ENCODE measurements at places on chromosomes 7 and 10.

DNA sequence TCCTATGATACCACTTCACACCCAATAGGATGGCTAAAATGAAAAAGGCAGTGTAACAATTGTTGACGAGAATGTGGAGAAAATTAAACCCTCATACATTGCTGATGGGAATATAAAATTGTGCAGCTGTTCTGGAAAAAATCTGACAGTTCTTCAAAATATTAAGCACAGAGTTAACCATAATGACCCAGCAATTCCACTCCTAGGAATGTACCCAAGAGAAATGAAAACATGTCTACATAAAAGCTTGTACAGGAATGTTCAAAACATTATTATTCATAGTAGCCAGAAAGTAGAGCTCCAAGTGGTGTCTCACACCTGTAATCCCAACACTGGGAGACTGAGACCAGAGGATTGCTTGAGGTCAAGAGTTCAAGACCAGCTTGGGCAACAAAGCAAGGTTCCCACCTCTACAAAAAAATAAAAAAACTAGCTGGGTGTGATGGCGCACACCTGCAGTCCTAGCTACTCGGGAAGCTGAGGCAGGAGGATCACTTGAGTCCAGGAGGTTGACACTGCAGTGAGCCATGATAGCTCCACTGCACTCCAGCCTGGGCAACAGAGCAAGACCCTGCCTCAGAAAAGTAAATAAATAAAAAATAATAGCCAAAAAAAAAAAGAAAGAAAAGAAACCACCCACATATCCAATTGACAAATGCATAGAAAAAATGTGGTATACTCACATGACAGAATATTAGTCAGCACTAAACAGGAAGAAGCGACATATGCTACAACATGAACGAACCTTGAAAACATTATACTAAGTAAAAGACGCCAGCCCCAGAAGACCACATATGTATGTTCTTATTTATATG lies 5.0 kb downstream of the RHEB start:
- no peak for DNase-seq

DNA sequence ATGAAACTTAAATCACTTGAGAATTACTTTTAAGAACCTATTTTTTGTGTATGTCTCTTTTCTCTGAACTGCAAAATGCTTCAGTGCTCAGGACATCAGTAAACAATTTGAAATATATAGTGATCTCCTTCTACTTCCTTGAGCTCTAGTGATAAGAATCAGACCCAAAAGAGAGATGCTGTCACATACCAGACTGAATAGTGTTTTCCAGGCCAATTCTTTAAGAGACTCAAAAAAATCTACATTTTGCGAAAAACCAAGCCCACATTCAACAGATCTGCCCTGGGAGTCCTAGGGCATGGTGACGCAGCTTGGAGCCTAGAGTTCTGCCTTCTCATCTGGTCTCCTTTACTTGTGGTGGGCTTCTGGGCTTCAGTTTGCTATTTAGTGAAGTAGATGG lies 72.1 kb upstream of the SLC13A1 start:
- DNase-seq, result no peak

- DNase-seq, result no peak
These were observed 293.4 kb downstream of the GFRA1 start for GRCh38 chr10:115979576-115979975.

DNA sequence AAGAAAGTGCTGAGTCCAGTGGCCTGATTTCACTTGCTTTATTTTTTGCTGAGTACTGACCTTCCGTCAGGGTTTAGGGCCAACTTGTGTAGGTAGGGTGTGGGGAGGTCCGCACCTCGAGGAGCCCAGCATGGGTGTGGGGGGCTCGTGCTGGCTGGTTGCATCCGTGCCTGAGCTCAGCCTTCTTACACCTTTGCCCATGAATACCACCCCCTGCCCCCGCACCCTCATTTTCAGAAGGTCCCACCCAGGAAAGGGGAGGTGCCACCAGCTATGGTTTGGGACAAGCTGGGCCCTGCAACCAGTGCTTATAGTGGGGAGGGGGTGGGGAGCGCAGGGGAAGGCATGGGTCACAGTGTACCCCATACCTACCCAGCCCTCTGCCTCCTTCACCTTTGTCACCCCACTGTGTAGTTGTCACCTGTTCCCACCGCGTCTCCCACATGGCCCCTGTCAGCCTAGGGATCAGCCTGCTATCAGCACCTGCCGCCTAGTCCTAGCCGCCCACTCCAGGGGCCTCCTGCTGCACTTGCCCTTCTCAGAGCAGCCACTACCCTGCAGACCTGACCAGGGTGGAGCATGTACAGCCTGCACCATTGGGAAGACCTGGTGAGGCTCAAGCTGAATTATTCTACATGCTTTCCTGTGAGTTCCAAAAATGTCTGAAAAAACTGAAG lies 146.2 kb upstream of the RET start:
- no peak for DNase-seq

GRCh38 chr10:77756319-77757232 lies 119.0 kb upstream of the KCNMA1 start:
- no peak for DNase-seq

GRCh38 chr10:3433131-3433530 lies 260.5 kb upstream of the PITRM1 start:
- DNase-seq, result no peak

- no peak for DNase-seq
These were observed 1.7 kb downstream of the SDK1 start for GRCh38 chr7:3302681-3303320.

DNA sequence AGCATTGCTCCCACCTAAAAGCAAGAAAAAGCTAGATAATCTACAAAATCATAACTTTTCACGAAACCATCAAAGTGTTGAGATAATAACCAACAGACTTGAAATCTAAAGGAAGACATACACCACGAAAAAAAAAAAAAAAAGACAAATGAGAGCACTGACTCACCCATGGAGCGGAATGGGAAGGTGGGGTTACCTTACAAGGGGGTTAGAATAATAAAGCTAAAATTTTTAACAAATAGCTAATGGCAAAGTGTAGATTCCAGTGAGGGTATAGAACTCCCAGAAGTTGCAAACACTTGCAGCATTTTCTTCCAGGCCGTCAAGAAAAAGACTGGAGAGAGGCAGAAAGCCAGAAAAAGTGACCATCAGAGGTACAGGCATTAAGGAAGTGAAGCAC lies 27.2 kb downstream of the IPMK start:
- no peak for DNase-seq

GRCh38 chr7:47089461-47089860 lies 492.4 kb downstream of the TNS3 start:
- no peak for DNase-seq

DNA sequence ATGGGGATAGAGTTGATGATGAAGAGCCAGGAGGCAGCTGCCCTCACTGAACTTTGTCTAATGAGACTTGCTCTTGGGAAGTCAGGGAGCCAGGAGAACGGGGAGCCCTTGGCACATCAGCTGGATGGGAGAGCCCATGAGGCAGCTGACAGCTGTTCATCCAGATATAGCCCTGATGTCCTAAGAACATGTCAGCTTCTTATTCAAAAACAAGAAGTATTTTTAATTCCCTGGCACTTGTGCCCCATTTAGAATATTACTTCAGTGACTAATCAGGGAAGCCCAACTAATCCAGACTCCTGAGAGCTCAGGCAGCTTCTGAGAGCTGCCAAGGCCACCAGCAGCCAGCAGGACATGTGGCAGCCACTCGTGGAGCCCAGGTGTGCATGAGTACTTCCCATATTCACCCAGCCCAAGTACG lies 363.4 kb downstream of the GRID1 start:
- DNase-seq, result no peak

- no peak for DNase-seq
These were observed 853.9 kb downstream of the SORCS1 start for GRCh38 chr10:106310596-106310995.

- DNase-seq, result no peak
These were observed 17.1 kb downstream of the UBE2D1 start for GRCh38 chr10:58351616-58352578.

DNA sequence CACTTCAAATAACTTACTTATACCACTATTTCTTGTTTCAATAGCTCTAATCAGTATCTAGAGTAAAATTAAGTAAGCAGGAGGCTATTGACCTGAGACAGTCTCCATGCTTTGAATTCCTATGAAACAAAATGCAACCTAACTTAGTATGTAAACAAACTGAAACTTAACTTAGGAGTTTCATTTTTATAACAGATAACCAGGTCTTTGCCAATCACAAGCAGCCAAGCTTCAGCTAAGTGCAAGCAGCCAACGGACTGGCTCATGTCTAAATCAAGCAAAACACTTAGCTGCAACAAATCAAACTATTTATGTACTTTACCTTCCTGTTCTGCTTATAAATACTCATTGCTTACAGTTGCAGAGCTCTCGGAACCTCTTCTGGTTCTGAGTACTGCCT lies 4.4 kb upstream of the GSTK1 start:
- no peak for DNase-seq

GRCh38 chr10:115558252-115558651 lies 465.1 kb downstream of the ATRNL1 start:
- no peak for DNase-seq

GRCh38 chr10:117955176-117955575 lies 91.6 kb downstream of the RAB11FIP2 start:
- no peak for DNase-seq

DNA sequence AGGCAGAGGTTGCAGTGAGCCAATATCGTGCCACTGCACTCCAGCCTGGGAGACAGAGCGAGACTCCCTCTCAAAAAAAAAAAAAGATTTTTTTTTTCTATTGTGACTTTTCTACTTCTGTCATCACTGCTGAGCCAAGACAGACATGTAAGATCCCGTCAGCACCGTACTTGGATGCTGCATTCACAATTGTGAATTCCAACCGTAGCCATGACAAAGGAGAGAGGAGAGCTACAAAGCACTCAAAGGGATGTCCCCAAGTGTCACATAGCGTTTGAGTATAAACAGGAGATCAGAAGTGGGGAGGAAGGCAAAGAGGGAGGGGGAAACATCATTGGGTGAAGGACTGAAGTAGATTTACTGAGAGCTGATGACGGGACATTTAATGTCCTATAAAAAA lies 144.2 kb downstream of the PRPF18 start:
- DNase-seq, result no peak

DNA sequence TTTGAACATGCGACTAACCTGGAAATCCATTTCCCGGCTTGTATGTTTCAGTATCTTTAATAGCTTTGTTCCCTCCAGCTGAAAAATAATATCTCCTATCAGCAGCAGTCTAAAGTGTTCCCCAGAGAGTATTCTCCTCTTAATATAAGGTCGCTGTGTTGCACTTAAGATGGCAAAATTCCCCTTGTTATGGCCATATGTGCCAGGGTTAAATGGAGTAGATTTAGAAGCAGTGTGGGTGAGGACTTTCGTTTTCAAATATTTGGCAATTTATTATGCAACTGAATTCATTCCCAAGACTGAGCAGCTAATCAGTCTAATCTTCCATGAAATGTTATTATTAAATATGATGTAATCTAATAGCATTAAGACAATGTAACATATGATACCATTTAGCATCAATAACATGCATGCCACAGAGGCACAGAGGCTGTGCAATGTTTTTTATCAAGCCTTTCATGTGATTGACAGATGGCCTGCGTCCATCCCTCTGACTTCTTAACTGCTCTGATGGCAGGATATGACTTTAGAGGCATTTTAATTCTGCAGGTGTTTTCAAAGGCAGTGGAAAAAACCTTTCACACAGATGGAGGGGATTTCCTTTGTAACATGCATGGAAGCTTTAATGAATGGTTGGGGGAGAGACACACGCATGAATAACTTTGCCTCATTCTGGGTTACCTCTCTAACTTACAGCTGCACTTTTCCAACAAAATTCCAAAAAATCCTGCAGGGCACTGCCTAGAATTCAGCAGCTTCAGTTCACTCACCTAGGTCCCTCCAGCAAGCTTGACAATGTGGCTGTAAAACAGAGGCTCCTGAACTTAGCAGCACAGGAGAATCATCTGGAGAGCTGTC lies 55.1 kb upstream of the ZPBP start:
- no peak for DNase-seq

DNA sequence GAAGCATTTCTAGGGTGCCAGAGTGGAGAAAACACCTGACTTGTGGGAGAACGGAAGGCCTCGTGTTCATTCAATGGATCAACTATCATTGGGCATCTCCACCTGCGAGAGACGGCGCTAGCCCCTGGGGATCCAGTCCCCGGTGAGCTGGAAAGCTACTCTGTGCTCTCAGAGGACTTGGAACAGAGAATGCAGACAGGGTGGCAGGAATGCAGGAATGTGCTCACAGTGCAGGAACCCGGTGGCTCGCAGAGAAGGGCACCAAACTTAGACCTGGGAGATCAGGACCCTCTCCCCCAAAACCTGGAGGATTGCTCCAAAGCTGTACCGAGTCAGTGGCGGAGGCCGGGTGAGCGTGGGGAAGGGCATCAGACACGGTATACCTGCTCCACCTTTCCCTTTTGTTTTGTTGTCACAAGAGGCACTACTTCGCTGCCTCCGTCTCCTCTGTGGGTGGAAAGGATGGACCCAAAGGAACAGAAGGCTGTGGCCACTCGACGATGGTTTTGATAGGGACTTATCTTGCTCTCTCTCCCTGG lies 569.0 kb upstream of the C7orf33 start:
- DNase-seq, result no peak

DNA sequence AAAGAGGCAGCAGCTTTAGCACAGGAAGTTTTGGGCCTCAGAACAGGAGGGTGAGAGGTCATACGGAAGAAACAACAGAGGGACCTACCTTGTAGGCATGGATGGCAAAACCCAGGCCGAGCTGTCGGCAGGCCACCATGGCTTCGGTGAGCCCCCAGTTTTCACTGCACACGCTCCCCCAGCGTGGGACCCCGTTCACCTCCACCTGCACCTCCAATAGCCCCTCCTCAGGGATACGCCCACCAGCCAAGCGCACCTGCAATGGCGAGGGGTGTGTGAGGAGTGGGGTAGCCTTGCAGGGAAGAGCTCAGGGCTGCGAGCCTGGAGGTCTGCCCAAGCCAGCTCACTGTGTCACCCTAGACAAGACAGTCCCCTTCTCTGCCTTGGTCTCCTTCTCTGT lies 11.3 kb downstream of the LOXL4 start:
- no peak for DNase-seq

GRCh38 chr10:4108693-4109092 lies 323.7 kb upstream of the KLF6 start:
- no peak for DNase-seq

DNA sequence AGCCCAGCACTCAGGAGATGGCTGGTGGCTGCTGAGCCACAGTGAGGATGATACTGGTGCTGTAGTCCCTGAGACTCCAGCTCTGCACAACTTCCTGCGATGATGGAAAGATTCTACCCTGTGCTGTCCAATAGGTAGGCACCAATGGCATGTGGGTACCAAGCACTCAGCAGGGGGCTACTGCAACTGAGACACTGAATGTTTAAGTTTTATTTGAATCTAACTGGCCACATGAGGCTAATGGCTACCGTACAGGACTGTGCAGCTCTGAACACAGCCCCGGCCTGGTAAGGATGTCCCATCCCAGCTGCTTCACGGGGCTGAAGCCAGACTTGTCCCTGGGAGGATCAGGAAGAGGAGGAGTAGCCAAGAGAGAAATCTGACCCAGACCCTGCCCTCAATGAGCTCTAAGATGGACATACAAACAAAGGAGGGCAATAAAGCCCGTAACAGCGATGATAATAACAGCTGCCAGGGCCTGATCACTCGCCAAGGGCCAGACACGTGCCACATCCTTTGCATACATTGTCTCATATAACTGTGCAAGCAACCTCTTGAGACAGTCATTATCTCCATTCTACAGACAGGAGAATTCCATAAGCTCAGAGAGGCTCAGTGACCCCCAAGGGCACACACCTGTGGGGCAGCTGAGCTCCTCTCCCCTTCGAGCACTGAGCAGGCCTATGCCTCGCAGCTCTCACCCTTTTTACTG lies 3.8 kb downstream of the GPRIN2 start:
- no peak for DNase-seq

Data from stimulated activated CD8-positive, alpha-beta memory T cell treated with anti-CD3 and anti-CD28 coated beads, Interleukin-12 subunit alpha, Interleukin-12 subunit beta, amount 100 ng/mL, for 4 hours (primary cell).